NCI-H446 treated with DMSO at 0.1 percent for 48 hours (cell line): ENCODE measurements at places on chromosomes 5 and 9.

DNA sequence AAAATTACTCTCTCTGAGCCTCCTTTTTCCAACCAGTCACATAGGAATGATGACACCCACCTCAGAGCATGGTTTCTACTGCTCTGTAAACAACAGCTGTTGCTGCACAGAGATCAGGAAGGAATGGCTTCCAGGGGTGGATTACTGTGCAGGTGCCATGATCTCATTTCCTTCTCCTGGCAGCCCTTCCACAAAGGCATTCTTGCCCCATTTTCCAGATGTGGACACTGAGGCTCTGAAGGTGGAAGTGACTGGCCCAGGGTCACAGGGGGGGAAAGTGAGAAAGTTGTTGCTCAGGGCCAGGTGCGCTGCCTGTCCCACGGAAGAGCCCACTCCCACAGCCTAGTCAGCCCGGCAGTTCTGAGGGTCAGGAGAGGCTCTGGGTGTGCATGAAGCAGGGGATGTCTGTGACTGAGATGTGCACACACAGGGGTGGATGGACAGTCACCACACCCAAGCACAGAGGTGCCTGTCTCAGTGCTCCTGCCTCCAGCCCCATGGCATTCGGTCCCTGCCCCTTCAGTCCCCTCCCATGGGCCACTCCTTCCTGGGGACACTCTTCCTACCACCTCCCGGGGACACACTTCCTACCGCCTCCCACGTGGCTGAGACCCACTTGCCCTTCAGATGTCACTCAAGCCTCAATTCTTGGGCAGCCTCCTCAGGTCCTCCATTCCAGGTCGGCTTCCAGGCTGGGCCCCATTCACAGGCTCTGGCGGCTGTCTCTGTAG is 17.0 kb downstream of the FGFR4 start:
- no peak for DNase-seq

DNA sequence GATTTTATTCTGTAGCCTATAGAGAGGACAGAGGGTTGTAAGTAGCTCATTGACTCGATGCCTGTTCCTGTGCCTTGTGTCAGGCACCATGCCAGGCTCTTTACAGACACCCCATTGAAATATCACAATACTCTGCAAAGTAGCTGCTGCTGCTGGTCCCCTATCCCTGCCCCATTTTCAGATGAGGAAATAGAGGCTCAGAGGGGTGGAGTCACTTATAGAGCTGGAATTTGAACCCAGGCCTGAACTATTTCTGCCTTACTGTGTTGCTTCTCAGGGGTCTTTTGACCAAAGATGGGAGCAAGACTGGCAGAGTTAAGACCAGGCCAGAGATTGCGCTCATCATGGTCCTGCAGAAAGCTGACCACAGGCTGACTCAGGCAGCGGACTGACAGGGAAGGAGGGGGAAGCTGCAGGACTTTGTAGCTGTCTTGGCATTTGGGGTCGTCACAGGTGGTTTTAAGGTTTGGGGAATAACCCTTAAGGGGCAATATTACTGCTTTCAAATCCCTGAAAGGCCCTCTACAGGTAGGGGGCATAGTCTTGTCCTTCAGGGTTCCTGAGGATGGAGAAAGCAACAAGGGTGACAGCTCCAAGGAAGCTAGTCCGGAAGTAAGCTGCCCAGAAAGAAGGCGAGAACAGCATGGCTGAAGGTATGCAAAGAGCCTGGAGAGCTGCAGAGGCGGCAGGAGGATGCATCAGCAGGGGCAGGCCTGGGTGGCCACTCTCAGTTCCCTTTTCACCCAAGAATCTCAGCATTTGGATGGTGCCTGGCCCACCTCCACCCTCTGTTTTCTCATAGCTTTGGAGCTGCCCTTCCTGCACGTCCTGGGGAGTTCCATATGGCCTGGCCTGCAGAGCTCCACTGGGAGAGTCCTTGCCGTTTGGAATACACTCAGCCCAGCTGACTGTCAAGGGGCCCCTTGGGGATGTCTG is 18.3 kb upstream of the NDST1 start:
- DNase-seq: no peak

DNA sequence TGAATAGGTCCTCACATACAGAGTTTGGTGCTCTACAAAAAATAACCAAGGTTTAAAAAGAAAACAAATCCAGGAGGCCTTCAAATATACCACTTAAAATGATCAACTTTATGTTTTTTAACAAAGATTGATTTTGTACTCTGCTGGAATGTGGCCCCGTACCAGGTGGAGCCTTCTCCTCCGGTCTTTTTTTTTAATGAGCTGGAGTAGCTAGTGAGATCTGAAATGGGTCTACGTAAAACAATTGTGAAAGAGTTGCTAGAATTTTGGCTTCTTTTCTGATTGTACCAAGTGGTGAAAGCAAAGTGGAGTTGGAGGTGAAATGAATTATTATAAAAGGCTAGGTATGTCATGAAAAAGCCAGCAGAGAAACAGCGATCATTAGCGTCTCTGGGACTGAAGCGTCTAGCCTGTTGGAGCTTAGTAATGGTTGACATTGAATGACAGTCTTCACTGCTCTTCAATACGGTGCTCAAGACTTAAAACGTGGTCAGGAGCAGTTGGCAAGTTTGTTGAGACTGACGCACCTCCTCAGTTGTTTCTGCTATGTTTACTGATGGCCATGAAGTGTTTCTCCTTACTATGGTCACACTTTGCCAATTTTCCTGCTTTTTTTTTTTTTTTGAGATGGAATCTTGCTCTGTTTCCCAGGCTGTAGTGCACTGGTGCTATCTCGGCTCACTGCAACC is 84.4 kb downstream of the DAPK1 start:
- no peak for DNase-seq

DNA sequence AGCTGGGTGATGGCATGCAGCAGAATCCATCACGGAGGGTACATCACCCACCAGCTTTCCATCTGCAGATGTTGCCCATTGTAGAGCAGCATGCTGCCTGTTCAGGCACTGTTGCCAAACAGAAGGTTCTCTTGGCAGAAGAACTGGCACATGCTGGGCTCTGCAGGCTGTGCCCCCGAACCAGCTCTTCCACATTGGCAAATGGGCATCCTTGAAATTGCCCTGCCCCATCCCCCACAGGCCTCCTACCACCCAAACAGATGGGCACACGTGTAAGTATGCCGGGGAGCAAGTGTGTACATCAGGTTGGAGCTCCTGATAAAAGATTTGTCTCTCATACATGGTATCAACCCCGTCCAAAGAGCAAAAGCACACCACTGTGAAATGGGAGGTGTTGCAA is 220.3 kb upstream of the TAS2R1 start:
- DNase-seq: no peak

- no peak for DNase-seq
Observed at GRCh38 chr5:111859533-111860270, 102.7 kb upstream of the NREP start.
